Peyer's patch (tissue), 4 donors: ENCODE measurements at places on chromosomes 7 and 10. TPM values are rescaled to one million over a fixed set of nuclear protein-coding genes. Genes with fewer than 3 reads are reported as not detected.
A peak's percentile ranks its signal among the peaks of the same experiment; 100 is the strongest.

GRCh38 chr10:75994357-75995040 is 563.1 kb downstream of the LRMDA start:
- H3K36me3 ChIP-seq, result no peaks in the 10 kb centered on the region
- no peak overlapping the region for H3K27ac ChIP-seq
- H3K4me3 ChIP-seq, result no peak overlapping the region
- no peak for DNase-seq
- H3K4me1 ChIP-seq, result no peaks in the 10 kb centered on the region

- DNase-seq, result no peak
- H3K4me1 ChIP-seq, result no peaks in the 10 kb centered on the region
- no peaks in the 10 kb centered on the region for H3K27me3 ChIP-seq
- no peak overlapping the region for H3K27ac ChIP-seq
- no peak overlapping the region for H3K4me3 ChIP-seq
These were observed 248.8 kb upstream of the SMIM30 start for GRCh38 chr7:113367041-113367586.

DNA sequence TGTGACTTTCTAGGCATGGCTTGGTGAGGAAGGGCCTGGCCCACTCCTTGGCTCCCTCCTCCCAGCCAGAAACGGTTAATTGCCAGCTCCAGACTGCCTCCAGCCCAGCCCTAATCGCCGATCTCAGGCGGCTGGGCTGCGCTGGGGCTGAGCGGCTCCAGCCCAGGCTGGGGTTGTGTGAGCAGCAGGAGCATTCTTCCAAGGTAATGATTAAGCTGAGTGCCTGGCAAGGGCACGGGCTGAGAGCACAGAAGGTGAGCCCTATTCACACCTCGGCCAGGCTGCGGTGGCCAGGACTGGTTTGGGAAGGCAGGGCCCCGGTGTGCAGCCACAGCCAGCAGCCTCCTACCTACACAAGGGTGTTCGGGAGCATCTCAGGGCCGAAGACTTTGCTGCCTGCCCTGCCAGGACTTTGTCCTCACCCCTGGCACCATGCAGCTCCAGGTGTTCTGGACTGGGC is at the start of gene TMEM72:
TSS of gene TMEM72 (plus strand) at position 257 of the 460 bp plus-strand sequence. CDS start at position 433, 176 bp downstream.
- no peaks in the 10 kb centered on the region for H3K27me3 ChIP-seq
- H3K4me3 ChIP-seq, result no peak within 1 kb of the TSS
- no peak within 1 kb of the TSS for H3K27ac ChIP-seq
- DNase-seq, result peak; percentile 66
- H3K36me3 ChIP-seq, result no peaks in the 10 kb centered on the region

- H3K27ac ChIP-seq, result no peak overlapping the region
- DNase-seq, result no peak
- H3K4me1 ChIP-seq, result no peaks in the 10 kb centered on the region
- H3K4me3 ChIP-seq, result no peak overlapping the region
These were observed 335.6 kb upstream of the HGF start for GRCh38 chr7:82105463-82105862.

DNA sequence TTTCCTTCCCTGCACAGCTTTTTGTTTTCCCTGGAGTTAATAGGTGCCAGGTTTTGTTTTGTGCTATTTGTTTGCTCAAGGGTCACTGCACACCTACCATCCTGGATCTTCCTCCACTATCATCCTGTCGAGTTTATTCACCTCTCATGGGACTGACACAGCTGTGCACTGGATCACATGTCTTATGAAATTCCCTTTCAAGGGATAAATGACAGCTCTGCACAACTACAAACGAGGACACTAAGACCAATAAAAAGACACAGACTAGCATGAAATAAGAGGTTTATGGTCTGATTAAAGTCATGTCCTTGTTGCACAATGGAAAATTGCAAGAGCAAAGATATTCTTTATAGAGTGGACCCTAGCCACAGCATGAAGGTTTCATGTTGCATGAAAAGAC is 76.7 kb upstream of the SFMBT2 start:
- H3K27ac ChIP-seq, result no peak overlapping the region
- H3K4me1 ChIP-seq, result peaks cover 3% of the 10 kb centered on the region
- H3K36me3 ChIP-seq, result no peaks in the 10 kb centered on the region
- H3K27me3 ChIP-seq, result no peaks in the 10 kb centered on the region

DNA sequence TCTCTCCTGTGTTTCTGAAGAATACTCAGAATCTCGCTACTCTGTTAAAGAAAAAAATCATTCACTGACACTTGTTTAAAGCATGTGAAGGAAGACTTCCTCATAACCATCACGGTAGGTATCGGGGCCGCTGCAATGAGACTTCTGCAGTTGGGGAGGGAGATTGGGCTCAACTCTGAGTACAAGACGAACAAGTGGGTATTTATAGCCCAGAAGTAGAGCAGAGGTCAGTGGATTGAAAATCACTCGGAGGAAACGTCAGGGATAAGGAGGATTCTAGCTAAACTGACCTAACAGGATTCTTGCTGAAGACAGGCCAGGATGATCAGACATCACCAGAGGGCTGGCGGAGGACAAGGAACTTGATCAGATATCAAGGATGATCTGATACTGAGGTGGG is 33.3 kb downstream of the ITPRIP start:
- H3K27me3 ChIP-seq, result no peaks in the 10 kb centered on the region
- peaks cover 2% of the 10 kb centered on the region for H3K4me1 ChIP-seq
- no peaks in the 10 kb centered on the region for H3K36me3 ChIP-seq
- H3K27ac ChIP-seq, result no peak overlapping the region
- H3K4me3 ChIP-seq, result no peak overlapping the region

- H3K27me3 ChIP-seq, result no peaks in the 10 kb centered on the region
- no peaks in the 10 kb centered on the region for H3K36me3 ChIP-seq
- DNase-seq, result no peak
These were observed 667 bp upstream of the TMEM120A start for GRCh38 chr7:75995052-75995471.

- no peak overlapping the region for H3K4me3 ChIP-seq
- no peak for DNase-seq
- no peaks in the 10 kb centered on the region for H3K4me1 ChIP-seq
- H3K27me3 ChIP-seq, result no peaks in the 10 kb centered on the region
These were observed 479.7 kb downstream of the KIF20B start for GRCh38 chr10:90180886-90181691.

GRCh38 chr10:84178160-84178609 is 4.6 kb downstream of the GPR15LG start:
- no peak overlapping the region for H3K4me3 ChIP-seq
- peaks cover 3% of the 10 kb centered on the region for H3K36me3 ChIP-seq
- DNase-seq, result no peak

GRCh38 chr7:16563281-16564022 is 36.8 kb downstream of the LRRC72 start:
- no peaks in the 10 kb centered on the region for H3K27me3 ChIP-seq
- no peaks in the 10 kb centered on the region for H3K4me1 ChIP-seq
- no peak for DNase-seq
- no peaks in the 10 kb centered on the region for H3K36me3 ChIP-seq

DNA sequence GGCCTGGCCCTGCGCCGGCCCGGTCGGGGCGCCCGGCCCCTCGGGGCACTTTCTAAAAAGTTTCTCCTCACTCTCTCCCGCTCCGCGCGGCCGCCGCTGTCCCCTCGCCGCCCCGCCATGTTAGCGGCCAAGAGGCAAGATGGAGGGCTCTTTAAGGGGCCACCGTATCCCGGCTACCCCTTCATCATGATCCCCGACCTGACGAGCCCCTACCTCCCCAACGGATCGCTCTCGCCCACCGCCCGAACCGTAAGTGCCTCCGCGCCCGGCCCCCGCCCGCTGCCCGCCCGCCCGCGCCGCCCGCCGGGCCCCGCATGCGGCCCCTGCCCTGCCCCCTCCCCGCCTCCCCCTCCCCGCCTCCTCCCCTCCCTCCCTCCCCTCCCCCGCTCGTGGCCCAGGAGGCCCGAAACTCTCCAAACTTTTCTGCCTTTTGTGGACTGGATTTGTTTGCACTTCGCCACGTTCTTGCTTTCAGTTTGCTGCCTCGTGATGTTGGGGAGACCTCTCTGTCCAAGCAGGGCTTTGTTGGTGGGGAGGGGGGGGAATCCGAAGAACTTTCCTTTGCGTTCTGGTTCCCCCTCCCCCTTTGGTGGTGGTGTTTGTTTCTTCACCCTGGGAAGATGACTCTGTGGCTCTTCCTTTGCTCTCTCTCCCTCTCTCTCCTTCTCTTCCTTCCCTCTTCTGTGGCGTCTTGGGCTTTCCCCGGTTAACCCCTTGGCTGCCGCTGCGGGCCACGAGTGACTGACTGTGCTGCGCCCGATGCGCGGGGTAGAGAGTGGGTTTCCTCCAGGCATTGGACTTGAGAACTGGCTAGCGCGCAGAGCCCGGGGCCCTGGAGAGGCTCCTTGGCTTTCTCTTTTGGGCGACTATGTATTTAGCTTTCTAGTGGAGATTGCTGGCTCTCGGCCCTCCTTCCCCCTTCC is 1.6 kb downstream of the TCF7L2 start:
- H3K4me1 ChIP-seq, result peaks cover 29% of the 10 kb centered on the region
- H3K36me3 ChIP-seq, result no peaks in the 10 kb centered on the region
- H3K27ac ChIP-seq, result peak overlapping the region; percentile 89
- H3K27me3 ChIP-seq, result no peaks in the 10 kb centered on the region
- no peak for DNase-seq
- peak overlapping the region; percentile 80 for H3K4me3 ChIP-seq

DNA sequence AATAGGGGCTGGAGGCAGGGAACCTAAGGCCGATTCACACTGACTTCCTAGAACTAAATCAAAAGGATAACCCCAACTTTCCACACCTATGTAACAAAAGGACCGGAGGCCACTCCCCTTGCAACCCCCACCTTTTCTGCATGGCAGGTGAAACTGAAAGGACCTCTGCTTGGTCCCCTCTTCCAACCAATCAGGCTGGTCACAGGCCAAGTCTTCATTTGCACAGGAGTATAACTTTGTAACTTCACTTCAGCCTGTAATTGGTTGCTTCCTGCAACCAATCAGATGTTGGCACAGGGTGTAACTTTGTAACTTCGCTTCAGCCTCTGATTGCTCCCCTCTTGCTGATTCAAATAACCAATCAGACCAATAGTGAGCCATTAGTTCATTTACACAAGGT is 190.0 kb downstream of the FAM107B start:
- DNase-seq, result no peak
- no peak overlapping the region for H3K4me3 ChIP-seq
- peaks cover 23% of the 10 kb centered on the region for H3K4me1 ChIP-seq
- H3K27me3 ChIP-seq, result no peaks in the 10 kb centered on the region

DNA sequence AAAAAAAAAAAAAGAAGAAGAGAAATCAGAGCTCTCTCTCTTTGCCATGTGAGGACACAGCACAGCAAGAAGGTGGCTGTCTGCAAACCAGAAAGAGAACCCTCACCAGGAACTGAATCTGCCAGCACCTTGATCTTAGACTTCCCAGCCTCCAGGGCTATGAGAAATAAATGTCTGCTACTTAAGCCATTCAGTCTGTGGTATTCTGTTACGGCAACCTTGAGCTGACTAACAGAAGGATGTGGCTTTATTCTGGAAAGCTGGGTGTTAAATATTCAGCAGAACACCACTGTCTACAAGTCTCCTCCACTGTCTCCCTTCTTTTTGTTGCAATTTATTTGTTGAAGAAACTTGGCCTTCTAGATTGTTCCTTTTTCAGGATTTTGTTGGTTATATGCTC is 5.0 kb downstream of the COL26A1 start:
- no peak for DNase-seq
- no peak overlapping the region for H3K27ac ChIP-seq
- H3K27me3 ChIP-seq, result no peaks in the 10 kb centered on the region

DNA sequence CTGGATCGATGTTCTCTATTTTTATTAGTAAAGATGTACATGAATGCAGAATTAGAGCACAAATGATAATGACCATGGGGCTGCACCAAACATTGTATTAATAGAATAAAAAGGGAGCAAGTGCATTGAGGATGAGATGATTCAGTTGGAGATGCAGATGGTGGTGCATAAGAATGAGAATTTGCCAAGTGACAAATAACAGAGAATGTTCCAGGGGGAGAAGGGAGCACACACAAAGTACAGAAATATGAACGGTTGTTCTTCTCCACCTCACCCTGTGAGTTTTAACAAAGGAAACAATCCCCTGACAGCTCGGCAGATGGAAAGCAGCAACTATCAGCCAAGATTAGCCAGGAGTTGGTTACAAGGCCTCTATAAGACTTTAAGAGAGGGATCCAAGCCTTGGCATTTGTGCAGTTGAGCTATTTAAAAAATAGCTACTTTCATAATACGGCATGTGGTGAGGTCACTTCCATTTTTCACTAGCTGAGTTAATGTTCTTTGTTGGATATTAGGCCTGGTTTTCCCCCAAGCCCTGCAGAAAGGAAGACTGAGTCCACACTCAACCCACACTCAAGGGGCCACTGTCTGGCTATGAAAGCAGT is 462.5 kb downstream of the TNS3 start:
- H3K4me1 ChIP-seq, result no peaks in the 10 kb centered on the region
- no peak overlapping the region for H3K4me3 ChIP-seq
- no peak for DNase-seq
- H3K27ac ChIP-seq, result no peak overlapping the region
- H3K36me3 ChIP-seq, result no peaks in the 10 kb centered on the region

GRCh38 chr7:54812756-54813322 is 53.8 kb upstream of the SEC61G start:
- H3K4me1 ChIP-seq, result no peaks in the 10 kb centered on the region
- H3K27ac ChIP-seq, result no peak overlapping the region
- no peak for DNase-seq

- H3K27ac ChIP-seq, result no peak overlapping the region
- H3K27me3 ChIP-seq, result no peaks in the 10 kb centered on the region
- no peaks in the 10 kb centered on the region for H3K4me1 ChIP-seq
- no peaks in the 10 kb centered on the region for H3K36me3 ChIP-seq
- no peak overlapping the region for H3K4me3 ChIP-seq
These were observed 51.0 kb downstream of the ORC5 start for GRCh38 chr7:104156842-104157277.

DNA sequence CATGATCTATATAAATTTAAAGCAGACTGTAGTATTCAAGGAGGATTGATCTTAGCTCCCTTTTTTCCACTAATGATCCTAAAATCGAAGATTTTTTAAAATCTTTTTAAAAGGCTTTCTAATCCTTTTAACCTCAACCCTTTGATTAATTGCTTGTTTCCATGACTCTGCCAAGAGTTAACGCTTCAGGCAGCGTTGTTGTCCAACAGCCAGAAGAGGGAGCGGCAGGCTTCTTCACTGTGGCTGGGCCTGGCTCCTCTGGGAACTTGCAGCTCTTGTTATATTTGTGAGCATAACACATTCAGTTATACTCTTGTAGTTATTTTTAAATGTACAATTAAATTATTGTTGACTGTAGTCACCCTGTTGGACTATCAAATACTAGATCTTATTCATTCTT is 26.3 kb downstream of the CRCP start:
- H3K4me1 ChIP-seq, result no peaks in the 10 kb centered on the region
- no peaks in the 10 kb centered on the region for H3K27me3 ChIP-seq
- no peaks in the 10 kb centered on the region for H3K36me3 ChIP-seq
- no peak for DNase-seq

GRCh38 chr10:2144584-2144983 is 407.3 kb upstream of the ADARB2 start:
- no peak overlapping the region for H3K27ac ChIP-seq
- no peak overlapping the region for H3K4me3 ChIP-seq
- H3K36me3 ChIP-seq, result no peaks in the 10 kb centered on the region

Gene ITIH5
- total RNA-seq, result 3.5 TPM

Gene HOGA1
- not detected for total RNA-seq

Gene CCDC146
- total RNA-seq, result 38.8 TPM
